Hematopoietic multipotent progenitor cell treated with erythropoietin and hydrocortisone succinate and interleukin-3 and kit ligand, for 6 days (in vitro differentiated cells): ENCODE measurements at places on chromosomes 4 and X.
A peak's percentile ranks its signal among the peaks of the same experiment; 100 is the strongest.

DNA sequence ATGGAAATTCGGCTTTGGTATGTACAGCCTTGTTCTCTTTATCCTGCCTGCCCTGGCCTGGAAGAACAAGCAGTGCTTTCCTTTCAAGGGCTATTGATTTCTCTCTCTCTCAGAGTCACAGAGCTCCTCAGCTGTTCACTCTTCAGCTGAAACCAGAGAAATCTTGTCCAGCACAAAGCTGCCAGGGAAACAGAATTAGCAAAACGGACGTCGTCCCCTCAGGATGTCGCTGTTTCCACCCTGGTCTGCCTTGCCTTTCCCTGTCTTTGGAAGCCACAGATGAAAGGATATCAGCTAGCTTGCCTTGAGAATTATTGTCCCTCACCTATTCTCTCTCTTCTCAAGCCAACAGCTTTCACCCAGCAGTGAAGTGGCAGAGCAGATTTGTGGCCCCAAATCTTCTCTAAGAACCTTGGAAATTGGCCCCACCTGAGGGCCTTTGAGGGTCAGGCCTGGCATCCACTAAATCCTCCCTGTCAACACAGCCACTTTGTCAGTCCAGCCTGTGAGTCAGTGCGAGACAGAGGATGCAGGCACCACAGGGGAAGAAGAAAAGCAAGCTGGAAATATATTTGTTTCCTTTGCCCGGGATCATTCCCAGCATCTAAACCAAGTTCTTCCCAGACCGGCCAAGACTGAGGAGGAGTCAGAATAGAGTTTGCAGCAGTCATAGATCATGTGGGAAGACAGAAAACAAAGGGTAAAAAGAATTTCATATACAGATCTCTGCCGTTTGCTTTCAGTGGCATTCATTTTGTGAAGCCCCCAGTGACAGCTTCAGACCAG lies 63.8 kb upstream of the MTM1 start:
- no peak for DNase-seq

DNA sequence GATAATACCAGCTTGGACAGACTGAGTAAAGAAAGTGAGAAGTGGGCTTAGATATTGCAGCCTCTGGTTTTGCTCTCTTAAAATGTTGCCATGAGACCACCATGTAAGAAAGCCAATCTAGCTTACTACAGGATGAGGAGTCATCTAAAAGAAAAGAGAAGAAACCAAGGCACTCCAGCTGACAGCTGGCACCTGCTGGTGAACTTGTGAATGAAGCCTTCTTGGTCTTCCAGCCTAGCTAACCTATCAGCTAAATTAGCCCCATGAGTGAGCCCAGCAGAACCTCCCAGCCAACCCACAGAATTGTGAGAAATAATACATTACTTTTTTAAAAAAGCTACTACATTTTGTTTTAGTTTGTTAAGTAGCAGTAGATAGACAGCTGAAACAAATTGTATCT lies 154.5 kb upstream of the QRFPR start:
- peak; percentile 1 for DNase-seq

DNA sequence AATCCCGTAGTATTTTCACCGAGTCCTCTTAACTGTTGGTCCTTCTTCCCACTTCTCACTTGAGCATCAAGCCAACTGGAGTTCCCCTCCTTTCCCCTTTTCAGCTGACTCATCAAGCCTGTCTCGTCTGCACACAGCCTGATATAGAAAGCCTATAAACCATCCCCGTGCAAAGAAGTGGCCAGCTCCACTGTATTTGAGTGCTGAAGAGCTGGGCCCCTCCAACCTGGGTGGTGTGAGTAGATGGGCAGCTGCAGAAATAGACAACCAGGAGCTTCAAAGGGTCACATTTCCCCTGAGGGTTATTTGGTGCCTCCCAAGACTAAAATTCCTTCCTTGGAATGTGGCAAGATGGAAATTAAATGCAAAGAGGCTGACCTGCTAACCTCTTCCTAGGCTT lies 199.7 kb downstream of the HS6ST2 start:
- DNase-seq: no peak

DNA sequence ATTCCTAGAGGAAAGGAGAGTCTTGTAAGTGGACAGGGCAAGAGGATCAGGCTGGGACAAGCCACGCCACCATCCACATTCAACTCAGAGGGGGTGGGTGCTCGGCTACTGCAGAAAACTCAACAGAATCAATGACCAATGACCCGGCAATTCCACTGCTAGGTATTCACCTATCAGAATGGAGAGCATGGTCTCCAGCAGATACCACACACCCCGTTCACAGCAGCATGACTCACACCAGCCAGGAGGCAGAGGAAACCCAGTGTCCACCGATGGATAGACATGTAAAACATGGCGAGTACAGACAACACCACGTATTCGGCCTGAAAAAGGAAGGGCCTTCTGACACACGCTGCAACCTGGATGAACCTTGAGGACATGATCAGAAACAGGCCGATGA lies 175.9 kb downstream of the AFAP1 start:
- DNase-seq: no peak

DNA sequence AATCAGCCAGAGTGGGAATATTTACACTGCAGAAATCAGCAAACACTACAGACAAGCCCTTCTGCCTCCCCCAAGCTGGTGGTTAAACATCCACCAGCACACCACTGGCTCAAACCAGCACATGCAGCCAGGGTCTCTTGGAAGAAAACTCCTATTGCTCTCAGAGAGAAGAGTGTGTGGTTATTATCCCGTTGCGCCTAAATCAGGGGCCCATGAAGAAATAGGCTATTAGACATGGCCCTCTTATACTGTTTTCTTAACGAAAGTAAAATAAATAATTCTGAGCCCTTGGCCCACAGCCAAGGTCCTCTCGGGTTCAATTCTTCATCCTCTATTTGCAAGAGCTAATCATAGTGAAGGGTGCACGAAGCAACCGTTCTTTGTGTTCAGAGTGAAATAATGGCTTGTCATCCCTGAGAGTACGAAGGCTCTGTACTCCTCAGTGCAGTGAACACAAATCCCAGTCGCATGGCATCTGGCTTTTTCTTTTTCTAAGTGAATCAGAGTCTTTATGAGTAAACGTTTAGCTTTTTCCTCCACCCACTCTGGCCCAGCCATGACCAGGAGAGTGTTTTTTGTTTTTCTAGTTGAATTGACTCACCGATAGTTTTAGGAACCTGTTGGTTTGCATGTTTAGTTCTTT lies 33.4 kb upstream of the RBM47 start:
- no peak for DNase-seq
